ENCODE measurements at places on chromosomes 7 and 10.

DNA sequence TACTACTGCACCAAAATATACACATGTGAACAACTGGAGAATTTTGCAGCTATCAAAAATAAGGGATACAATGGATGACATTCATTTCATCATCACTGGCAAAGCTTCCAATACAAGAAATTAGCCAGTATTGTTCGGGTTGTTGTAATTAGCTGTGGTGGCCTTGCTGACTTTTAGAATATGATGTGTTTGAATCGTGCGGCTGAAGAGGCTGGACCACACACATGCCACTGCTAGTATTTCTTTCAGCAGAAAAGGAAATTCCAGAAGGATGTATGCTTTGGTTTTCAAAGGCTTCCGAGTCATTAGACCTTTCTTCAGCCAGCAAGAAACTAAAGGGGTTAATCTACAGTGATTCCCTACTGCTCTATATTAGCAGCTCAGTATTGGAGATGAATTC is 16.6 kb downstream of the RPP38 start:
- ATAC-seq = no peak

- peak; percentile 92 for ATAC-seq
Measured at GRCh38 chr7:149753375-149754233, 19.8 kb downstream of the ZNF467 start.

- ATAC-seq = peak; percentile 81
Measured at GRCh38 chr7:73451780-73452398, 18.3 kb downstream of the FZD9 start.

DNA sequence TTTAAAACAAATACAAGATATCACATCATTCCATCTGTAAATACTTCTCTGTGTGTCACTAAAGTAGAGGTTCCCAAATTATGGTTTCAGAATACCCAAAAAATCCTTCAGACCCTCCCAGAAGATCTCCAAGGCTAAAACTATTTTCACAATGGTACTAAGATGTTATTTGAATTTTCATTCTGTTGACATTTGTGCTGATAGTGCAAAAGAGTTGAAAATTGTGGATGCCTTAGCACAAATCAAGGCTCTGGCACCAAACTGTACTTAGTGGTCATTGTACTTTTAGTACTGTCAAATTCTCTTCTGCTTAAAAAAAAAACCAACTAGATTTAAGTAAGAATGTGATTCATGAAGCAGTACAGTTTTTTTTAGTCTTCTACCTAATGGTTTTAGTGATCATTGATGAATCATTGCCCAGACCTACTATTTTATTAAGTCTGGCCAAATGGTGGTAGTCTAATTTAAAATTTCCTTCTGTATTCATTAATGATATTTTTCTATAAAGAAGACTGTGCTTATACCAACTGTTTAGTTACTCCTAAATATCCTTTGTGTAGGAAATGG is 50.5 kb downstream of the TPST1 start:
- ATAC-seq = peak; percentile 33

- peak; percentile 78 for ATAC-seq
Measured at GRCh38 chr7:95865716-95866371, 93.5 kb downstream of the DYNC1I1 start.

- ATAC-seq = no peak
Measured at GRCh38 chr10:127855591-127855881, 37.2 kb downstream of the CLRN3 start.

- no peak for ATAC-seq
Measured at GRCh38 chr7:120402801-120403200, 129.8 kb downstream of the KCND2 start.

GRCh38 chr7:14902589-14903067 is at the start of gene DGKB:
Gene DGKB, minus strand, starts transcription at chr7:14902751.
- ATAC-seq = peak; percentile 86

GRCh38 chr7:4028221-4028620 is 653.9 kb upstream of the FOXK1 start:
- no peak for ATAC-seq

DNA sequence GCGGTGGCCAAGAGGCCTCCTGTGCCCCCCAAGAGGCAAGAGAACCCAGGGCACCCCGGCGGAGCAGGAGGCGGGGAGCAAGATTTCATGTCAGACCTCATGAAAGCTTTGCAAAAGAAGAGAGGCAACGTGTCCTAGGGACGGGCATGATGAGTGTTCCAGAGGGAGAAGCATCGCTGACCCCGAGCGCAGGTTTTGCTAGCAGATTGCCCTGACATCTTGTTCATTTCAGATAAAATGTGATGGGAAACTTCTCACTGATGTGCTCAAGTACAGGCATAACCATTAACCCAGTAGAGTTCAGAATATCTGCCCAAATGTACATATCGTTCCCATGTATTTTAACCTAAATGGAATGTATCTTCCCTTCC is 129.2 kb downstream of the APBB1IP start:
- ATAC-seq = peak; percentile 40

DNA sequence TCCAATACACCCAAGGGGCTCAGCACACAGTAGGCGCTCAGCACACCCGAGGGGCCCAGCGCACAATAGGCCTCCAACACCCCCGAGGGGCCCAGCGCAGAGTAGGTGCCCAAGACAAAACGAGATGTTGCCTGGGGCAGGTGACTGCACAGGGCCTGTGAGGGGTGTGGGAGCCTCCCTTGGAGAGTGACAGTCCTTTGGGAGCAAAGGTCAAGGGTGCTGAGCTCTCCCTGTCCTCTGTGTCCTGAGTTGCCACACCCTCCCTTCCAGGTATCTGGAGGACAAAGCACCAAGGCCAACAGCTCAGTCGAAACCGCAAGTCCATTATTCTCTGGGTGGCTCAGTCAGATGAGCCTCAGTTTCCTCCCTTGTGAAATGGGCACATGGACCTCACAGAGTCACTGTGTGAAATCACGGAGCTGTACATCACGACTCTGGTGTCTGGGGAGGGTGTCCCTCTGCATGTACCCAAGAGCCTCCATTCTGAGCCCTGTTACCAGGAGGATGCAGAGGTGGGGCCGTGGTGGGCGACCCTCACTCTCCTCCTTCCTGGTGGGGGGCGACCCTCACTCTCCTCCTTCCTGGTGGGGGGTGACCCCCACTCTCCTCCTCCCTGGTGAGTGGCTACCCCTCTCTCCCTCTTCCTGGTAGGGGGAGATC is 81.3 kb downstream of the FOXL3 start:
- ATAC-seq = peak; percentile 13

GRCh38 chr7:79412438-79412837 is 41.0 kb downstream of the MAGI2 start:
- no peak for ATAC-seq

DNA sequence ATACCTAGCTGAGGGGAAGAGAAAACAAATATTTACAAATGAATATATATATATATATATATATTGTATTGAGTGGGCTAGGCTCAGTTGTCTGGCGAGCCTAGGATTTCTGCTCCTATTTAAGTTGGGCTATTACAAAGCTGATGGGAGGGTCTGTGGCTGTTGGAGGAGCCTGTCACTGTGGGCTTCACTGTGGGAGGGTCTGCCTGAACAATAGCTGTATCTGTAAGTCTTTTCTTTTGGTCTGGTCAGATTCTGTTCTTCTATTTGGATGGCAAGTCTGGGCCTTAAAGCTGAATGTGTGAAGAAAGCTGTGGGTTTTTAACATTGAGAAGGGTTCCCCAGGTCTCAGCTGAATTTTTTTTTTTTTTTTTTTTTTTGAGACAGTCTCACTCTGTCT is 220.6 kb upstream of the LYZL1 start:
- ATAC-seq = no peak

DNA sequence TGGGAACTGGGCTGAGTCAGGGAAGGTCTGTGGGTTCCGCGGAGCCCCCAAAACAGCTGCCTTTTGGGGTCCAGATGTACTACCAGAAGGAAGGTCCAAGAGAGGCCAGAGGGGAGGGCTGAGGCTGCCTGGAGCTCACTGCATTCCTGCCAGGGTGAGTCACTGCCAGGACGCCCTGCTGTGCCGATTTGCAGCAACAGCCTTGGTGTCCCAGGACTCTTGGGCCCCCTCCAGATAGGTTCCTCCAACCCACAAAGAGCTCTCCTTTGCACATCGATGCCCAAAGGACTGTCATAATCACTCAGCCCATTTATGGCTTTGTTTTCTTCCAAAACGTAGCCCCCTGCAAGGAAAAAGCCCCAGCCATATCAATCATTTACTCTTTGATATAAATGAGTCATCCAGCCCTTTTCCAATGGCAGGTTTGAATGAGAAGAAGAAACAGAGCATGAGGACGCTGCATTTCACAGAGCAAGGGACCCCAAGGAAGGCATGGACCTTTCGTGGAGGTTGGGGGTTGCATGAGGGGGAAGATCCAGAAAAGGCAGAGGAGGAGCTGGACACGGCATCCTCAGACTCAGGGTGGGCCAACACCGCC is 32.2 kb upstream of the COL13A1 start:
- ATAC-seq = peak; percentile 98

DNA sequence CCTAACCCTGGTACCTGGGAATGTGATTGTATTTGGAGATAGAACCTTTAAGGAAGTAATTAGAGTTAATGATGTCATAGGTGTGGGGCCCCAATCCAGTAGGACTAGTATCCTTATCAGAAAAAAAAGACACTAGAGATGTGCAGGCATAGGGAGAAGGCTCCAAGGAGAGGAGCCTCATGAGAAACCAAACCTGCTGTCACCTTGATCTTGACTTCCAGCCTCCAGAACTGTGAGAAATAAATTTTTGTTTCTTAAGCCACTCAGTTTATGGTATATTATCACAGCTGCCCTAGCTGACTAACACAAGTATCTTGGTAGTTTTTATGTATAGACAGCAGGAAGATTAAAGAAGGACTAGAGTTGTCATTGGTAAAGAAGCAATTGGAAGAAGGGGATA is 23.9 kb upstream of the CELF2 start:
- no peak for ATAC-seq

- 0 out of 3 replicates have a peak, but pooled peaks have one; percentile 39 for ATAC-seq
Measured at GRCh38 chr10:117074621-117075020, 63.4 kb downstream of the VAX1 start.

DNA sequence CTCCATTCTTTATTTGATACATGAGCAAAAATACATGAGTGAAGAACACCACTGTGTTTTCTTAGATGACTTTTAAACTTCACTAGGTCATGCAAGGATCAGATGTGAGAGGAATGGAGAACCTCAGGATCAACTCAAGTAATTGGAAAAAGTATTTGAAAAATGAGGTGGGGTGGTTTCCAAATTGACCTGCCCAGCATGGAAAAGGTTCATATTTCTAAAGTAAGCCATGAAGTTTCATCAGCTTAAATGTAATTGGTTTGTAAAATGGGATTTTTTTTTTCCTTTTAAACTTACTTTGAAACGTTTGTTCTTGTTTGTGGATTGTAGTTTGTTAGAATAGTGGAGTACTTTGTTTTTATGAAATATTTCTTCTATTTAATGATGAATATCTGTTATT is 134.8 kb downstream of the MLLT10 start:
- no peak for ATAC-seq

GRCh38 chr7:72223351-72223750 is 188.8 kb downstream of the CALN1 start:
- no peak for ATAC-seq

DNA sequence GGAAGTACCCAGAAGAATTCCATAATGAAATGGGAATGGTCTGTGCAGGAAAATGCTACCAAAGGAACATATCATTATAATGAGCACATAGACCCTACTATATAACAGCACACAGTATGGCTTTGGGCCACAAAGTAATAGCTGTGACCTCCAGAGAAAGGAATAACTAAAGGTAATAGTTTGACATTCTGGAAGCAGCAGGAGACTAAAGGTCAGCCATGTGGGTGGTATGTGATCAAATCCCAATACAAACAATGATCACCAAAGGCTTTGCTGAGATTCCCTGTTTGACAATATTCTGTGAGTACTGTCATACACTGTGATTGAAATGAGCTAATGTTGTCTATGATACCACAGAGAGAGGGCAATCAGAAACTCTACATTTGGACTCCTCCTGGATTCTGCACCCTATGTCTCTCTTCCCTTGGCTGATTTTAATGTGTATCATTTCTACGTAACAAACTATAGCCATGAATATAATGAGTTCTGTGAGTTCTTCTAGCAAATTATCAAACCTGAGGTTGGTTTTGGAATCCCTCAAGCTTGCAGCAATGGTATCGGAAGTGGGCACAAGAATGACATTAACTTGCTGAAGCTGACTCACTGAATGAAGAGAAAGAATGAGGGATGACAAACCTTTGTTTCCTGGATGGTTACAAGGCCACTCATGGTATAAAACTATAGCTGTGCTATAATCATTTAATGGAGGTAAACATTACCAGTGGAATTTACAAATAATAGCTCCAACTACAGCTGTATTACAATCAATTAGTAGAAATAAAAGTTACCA is 99.6 kb downstream of the JMJD1C start:
- ATAC-seq = no peak

DNA sequence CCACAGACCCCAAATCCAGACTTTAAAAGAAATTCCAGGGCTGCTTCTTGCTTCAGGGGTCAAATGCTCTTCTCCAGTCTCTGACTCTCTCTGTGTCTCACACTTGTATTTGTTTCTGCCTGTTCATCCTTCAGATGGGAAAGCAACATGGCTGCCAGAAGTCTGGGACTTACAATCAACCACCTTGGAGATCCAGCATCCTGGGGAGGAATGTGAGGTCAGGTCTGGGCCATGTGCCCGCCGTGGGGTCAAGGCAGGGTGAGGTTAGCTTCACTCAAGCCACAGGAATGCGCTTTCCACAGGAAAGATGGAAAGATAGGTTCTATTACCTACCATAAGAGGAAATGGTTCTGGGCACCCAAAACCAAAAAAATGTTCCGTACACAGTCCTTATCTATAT is 34.3 kb upstream of the NPVF start:
- peak; percentile 22 for ATAC-seq

DNA sequence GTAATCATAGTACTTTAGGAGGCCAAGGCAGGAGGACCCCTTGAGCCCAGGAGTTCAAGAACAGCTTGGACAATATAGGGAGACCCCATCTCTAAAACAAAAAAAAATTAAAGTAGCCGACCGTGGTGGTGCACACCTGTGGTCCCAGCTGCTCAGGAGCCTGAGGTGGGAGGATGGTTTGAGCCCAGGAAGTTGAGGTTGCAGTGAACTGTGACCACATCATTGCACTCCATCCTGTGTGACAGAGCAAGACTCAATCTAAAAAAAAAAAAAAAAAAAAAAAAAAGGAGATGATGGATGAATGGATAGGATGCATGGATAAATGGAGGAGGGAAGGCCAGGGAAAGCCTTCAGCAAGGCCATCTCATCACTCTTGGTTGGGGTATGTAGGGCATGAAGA is 33.4 kb upstream of the BMPR1A start:
- ATAC-seq = no peak

- ATAC-seq = no peak
Measured at GRCh38 chr10:129194181-129194870, 272.7 kb upstream of the MGMT start.
